Astrocyte (in vitro differentiated cells and primary cell): ENCODE measurements at places on chromosomes 12 and 14.

- DNase-seq, result no peak
These were observed 4.3 kb upstream of the FGD4 start for GRCh38 chr12:32395026-32395425.

GRCh38 chr14:63277591-63278183 lies 41.0 kb downstream of the GPHB5 start:
- no peak for DNase-seq

GRCh38 chr12:124413401-124413800 lies 118.5 kb downstream of the RFLNA start:
- no peak for DNase-seq

DNA sequence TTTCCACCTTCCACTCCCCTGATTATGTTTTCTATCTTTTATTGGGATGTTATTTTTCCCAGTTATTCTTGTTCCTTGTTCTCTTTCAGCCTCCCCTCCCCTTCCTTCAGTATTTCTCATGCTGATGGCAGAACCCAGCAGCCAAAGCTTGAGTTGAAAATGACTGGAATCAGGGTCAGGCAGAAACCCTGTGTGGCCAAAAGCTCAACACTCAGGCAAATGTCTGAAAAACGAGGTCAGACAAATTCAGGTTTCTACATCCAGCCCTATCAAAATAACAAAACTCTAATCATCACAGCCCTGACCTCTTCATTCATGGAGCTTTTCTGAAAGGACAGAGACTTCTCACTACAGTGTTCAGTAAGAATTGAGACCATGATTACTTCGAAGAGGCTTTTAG lies 134.6 kb downstream of the PTPRR start:
- DNase-seq, result no peak

- DNase-seq, result no peak
These were observed 44.8 kb upstream of the TBX5 start for GRCh38 chr12:114450515-114451300.

DNA sequence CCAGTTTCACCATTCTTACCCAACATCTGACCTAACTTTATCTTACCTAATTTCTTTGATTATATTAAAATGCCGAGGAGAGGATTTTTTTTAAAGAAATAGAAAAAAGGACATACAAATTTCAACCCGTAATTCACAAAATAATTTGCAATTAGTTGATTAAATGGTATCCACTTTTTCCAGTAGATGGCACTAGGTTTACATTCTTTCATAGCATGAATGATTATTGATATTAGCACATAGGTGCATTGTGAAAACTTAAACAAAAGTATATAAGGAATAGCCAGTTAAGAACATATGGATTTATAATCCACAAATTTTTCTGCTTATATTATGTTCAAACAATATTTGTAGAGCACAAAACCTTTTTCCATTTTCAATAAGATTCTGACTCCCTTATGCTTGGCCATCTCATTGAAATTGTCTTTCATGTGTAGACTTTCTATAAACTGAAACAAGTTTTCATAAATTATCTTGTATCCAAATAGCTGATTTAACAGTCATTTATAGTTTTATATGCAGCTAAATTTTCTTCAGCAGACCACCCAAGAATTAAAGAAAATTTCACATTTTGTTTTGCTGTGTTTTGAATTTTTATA lies 35.3 kb downstream of the MSRB3 start:
- no peak for DNase-seq
